K562 (cell line): ENCODE measurements at places on chromosomes 6 and 20. TPM values are rescaled to one million over a fixed set of nuclear protein-coding genes. Genes with fewer than 3 reads are reported as not detected.

DNA sequence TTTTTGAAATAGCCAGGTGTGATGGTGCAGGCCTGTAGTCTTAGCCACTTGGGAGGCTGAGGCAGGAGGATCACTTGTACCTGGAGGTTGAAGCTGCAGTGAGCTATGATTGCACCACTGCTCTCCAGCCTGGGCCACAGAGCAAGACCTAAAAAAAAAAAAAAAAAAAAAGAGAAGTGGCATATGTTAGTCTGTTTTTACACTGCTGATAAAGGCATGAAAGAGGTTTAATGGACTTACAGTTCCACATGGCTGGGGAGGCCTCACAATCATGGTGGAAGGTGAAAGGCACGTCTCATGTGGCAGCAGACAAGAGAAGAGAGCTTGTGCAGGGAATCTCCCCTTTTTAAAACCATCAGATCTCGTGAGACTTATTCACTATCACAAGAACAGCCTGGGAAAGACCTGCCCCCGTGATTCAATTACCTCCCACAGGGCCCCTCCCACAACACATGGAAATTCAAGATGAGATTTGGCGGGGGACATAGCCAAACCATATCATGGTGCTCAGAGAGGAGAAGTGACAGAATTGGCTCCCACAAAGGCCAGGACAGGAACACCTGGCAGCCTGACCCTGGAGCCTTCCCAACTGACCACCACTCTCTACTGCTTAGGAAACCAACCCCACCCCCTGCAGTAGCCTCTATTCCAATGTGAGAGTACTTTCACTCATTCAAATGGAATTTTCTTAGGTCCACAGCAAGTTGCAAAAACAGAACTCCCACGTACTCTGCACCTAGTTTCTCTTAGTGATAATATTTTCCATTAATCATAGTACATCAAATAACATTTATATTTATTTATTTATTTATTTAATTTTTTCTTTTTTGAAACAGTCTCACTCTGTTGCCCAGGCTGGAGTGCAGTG lies 29.8 kb downstream of the ARHGAP40 start:
- no peak for DNase-seq

Gene MAFB
- total RNA-seq = 0.04 and 0.09 TPM in 2 replicates

Gene SPATA25
- total RNA-seq = 0.49 and 0.95 TPM in 2 replicates

Gene MRAP2
- 7.4 and 8.7 TPM in 2 replicates for total RNA-seq

GRCh38 chr6:4703382-4703781 lies 72.8 kb upstream of the CDYL start:
- DNase-seq = no peak

- DNase-seq = no peak
Observed at GRCh38 chr6:148247386-148248063, 95.1 kb upstream of the SASH1 start.

GRCh38 chr6:158512809-158513208 lies 47.1 kb upstream of the TMEM181 start:
- no peak for DNase-seq

DNA sequence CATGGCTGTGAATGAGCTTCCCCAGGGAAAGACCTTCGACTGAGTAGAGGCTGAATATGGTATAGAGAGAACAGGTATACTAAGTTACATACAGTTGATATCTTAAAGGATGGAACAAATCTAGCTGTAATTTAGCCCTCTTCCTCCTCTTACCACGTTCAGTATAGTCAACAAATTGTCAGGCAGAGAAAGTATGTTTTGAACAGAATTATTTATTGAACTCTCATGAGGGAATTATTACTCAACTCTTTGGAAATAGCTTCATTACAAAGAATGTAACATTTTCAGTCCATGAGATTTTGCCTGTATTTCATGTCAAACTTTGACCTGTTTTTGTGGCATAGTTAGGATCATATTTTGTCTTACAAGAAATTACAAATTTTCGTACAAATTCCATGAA lies 63.0 kb downstream of the SH3BGRL2 start:
- no peak for DNase-seq

DNA sequence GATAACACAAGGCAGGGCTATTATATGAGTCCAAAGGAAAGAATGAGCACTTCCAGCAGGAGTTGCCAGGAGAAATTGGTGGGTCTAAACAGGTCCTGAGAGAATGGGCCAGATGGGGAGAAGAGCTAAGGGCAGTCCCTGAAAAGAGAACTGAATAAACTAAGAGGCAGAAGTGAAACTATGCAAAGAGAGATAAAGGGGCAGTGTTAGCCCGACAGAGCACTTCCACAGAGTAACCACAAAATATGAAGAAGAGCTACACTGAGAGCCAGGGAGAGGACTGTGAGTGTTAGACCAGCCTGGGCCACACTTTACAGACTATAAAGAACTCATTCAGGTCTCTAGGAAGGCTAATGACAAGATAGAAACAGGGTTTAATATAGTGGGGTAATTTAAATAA lies 43.8 kb downstream of the RALGAPA2 start:
- DNase-seq = no peak

- DNase-seq = peak; percentile 95
Observed at GRCh38 chr6:7238900-7239589, 74.0 kb downstream of the SSR1 start.

DNA sequence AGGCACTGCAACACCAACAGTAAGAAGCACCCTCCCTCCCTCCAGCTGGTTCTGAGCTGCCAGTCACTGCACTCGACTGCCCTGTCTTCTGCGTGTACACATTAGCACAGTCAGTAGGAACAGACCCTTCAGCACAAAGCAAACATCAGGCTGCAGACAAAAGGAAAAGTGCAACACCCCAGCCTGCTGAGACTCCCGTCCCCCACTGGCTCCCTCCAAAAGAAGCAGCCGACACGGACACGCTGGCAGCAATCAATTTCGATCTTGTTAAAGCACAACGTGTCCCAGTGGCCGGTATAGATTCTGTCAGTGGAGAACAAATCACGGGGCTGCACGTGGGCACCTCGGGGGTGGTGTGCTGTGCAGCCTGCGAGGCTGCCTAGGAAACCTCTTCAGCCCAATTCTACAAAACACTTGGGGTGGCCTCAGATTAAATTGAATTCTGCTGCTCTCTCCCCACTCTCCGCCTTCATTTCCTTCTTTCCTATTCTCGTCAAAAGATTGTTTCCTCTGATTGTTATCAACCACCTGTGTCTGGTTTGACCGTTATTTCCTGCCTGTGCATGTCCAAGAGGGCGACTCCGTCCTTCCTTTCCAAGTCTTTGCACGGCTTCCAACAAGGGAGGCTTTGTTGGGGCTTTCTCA lies 38.7 kb downstream of the TRAF3IP2 start:
- no peak for DNase-seq

DNA sequence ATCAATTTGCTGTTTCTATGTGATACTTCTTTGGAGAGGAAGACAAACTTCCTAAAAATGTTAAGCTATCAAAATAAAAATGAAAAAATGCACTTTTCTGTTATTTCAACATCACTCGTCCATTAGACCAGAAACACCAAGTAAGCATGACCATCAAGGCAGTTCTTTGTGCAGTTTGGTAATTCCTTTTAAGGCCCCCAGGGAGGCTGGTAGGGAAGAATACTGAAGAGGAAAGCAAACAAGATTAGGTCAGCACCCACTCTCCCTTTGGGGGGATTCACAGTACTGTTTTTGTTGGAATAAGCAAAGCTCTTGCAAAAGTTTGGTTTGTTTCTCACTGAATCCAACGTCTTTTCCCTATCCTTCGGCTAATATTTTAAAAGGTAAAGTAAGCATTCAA lies 206.8 kb upstream of the SLC35B3 start:
- DNase-seq = no peak

Gene MLN
- total RNA-seq = not detected in 2 replicates

Gene FARS2
- 25.8 and 26.6 TPM in 2 replicates for total RNA-seq

DNA sequence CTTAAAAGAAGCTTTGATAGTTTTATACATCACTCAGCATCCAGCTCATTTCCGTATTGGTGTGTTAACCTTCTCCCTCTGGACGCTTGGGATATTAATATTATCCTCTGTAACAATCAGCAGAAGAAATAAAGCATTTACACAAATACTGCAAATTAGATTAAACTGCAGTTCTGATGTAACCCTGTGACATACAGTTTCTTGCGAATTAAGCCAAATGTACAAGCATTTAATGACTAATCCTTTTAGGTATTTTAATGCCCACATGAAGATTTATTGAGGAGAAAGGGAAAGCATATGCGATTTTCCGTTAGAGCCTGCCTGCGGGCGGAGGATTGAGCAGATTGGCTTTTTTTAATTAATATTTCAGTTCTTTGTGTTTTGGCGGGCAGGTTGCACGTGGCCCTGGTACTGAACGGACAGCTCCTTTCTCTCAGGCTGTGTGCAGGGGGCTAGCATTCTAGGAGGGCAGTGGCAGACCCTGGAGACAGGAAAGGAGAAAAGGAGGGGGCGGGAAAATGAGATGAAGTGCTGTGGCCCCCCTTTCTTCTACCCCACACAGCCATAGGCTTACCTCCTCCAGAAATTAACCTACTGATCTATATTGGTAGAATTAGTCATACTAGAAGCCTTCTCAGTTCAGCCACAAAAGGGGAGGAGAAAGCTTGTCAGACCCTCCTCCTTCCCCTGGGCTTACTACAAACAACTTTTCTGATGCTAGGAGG lies 14.1 kb upstream of the TFAP2D start:
- DNase-seq = no peak

GRCh38 chr20:40703975-40704530 lies 15.0 kb upstream of the MAFB start:
- DNase-seq = no peak

DNA sequence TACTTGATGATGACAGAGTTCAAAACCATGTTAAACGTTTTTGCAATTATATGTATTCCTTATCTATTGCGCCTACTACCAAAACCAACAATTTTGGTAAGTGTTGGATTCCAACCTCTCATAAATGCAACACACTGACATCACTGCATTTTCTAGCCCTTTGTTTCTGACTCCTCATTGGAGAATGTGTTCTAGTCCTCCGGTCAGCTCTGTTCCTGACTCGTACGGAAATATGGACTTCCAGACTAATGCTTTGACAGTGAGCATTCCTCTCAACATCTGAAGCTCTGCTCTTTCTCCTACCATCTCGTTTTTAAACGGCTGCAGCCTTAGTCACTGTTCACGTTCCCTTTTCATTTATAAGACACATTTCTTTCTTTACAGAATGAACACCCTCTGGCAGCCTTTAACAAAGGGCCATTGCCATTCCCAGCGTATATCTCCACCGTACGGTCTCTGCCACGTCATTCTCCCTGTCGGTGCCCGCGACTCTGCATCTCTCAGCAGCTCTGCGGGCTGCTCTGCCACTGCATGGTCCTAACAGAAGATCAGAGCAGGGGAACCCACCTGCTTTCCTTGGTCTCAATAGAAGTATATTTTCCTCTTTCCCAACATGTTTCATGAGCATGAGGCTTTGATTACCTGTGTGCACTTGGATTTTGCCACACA lies 103.0 kb upstream of the SYNDIG1 start:
- DNase-seq = no peak

GRCh38 chr20:13250251-13250650 lies 29.2 kb downstream of the ISM1 start:
- DNase-seq = no peak

- DNase-seq = no peak
Observed at GRCh38 chr6:155340464-155341129, 26.3 kb upstream of the TFB1M start.

- no peak for DNase-seq
Observed at GRCh38 chr6:85498596-85499258, 48.8 kb downstream of the NT5E start.

Gene CAGE1
- 0.11 and 0.33 TPM in 2 replicates for total RNA-seq

GRCh38 chr6:37699138-37699766 lies 1.6 kb upstream of the MDGA1 start:
- DNase-seq = no peak

GRCh38 chr6:62284725-62285124 lies 1.3 kb downstream of the KHDRBS2 start:
- DNase-seq = no peak
